ENCODE measurements at places on chromosomes 6 and 20.

GRCh38 chr6:23329086-23329485 is 759.7 kb downstream of the HDGFL1 start:
- DNase-seq = no peak

GRCh38 chr20:48751871-48752270 is 75.9 kb downstream of the PREX1 start:
- DNase-seq = no peak

DNA sequence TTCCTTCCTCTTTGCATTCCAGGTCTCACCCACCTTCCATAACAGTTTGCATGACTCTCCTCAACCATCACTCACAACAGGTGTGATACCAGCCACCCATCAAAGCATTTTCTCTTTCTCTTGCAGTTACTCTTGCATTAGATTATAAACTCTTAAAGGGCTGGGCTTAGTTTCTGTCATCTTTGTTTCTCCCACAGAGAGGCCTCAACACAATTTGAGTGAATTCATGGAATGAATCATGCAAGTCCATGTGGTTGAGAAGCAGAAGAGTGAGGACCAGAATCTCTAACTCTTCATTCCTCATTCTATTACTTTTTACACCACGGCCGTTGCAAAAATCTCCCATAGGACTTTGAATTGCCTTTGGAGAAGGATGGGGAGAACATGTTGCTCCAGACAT is 31.4 kb downstream of the OGFRL1 start:
- no peak for DNase-seq

GRCh38 chr6:99364026-99364425 is 14.6 kb upstream of the FAXC start:
- DNase-seq = no peak

GRCh38 chr6:87671555-87672029 is 30.4 kb downstream of the AKIRIN2 start:
- no peak for DNase-seq

DNA sequence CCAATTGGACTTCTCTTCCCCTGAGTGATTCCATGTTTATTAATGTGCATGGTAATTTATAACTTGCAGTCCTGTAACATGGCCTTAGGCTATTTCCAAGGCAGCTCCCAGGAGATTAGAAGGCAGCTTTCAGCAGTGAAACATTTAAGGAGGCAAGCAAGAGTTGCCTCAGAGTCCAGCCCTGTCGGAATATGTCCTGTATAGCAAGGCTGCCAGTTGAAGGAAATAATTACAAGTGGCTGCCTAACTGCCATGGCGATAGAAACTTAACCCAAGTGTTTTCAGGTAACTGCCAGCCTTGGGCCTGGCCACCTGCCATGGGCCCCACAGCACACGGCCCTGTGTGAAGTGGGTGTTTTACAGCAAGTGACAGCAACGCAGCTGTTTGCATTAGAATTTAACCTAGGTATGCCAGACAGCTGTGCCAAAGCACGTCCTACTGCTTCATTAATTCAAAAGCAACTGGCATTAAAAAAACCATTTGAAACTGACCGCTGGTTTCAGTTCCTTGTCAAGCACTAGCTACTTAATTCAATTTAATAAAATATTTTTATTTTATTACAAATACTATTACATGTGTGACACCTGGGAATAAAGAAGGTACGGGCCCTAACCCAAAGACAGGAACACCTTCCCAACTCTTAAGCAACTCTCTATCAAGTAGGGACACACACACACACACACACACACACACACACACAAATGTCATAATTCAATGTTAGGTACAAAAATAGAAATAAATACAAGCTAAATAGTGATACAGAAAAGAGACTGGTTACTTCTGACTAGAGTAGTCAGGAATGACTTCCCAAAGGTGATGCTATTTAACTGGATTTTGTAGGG is 151.8 kb upstream of the HEY2 start:
- DNase-seq = no peak

GRCh38 chr6:152189736-152190135 is 382.3 kb downstream of the ESR1 start:
- no peak for DNase-seq

DNA sequence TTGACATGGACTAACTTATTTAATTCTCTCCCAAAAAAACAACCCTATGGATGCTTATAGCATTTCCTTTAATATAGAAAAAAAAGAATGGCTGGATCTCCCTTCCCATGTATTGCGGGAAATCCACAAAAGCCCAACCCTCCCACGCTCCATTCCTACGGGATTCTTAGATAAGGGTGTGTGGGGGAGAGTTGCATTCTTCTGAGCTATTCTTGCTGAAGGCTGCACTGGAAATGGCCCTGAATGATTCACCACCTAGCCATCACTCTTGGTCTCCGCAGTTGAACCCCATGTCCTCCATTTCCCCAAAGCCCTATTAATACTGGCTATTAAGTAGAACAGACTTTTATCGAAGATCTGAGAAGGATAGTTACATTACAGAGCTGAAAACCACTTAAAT is 41.9 kb upstream of the ADGRF5 start:
- no peak for DNase-seq

DNA sequence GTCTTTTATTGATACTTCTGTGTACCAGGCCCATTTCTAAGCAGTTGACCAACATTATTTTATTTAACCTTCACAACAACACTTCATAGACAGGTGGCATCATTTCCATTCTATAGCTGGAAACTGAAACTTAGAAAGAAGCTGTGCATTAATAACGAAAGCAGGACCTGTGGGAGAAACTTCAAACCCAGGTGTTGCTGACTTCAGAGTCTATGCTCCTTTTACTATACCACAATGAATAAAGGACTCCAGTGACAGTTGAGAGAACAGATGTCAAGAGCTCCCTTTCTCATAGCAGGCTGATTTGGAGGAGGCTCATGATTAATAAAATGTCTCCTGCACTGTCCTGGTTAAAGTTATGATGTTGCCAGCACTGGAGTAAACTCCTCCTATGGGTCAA is 56.6 kb upstream of the POU3F2 start:
- no peak for DNase-seq

DNA sequence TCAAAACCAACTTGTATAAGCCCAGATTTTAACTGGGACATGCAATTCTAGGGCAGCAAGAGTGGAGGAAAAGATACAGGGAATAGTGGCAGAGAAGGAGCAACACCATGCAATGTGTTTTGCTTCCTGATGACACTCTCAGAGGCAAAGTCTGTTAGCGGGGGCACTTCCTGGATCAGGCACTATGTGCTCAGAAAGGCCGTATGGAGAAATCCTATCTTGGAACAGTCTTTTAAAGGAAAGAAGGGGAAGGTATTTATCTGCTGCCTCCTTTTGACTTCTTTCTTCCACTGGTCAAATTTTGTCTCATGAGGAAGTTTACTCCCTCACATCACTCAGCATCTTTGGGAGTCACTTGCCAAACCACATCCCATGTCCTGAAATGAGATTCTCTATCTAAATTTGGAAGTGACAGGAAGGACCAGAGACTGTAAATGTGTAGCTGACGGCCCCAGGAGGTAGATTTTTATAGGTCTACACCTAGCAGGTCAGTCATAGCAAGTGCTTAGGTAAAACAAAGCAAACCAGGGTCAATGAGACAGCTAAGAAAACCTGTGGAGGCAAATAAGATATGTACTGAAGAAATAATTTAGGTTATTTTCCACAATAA is 91.7 kb upstream of the ELOVL5 start:
- no peak for DNase-seq

DNA sequence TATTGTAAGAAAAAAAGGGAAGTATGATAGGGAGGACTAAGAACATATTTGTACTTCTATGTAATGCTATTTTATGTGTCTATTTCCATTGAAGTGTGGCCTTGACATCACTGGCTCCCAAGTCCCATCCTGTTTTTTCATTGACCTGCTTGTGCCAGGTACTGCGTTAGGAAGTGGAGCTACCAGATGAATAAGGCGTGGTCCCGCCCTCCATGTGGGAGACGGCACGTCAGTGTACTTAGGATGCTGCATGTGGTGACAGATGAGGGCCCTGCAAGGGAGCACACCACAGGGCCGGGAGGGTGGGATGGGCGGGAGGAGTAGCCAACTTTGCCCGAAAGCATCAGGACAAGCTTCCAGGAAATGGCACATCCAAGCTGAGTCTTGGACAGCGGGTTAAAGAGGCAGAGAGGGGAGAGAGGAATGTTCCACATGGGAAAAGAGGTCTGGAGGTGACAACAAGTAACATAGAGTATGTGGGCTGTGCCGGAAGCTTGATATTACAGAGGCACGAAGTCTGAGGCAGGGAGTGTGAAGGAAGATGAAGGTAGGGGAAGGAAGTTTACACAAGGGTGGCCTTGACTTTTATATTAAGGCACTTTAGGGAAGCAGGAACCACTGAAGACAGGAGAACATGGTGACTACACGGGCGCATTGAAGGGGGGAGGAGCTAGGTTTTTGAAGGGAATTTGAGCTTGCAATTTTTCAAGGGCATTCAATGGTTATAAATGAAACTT is 140.6 kb downstream of the MTHFD1L start:
- no peak for DNase-seq

GRCh38 chr20:59161721-59162120 is 1.9 kb upstream of the ZNF831 start:
- no peak for DNase-seq

DNA sequence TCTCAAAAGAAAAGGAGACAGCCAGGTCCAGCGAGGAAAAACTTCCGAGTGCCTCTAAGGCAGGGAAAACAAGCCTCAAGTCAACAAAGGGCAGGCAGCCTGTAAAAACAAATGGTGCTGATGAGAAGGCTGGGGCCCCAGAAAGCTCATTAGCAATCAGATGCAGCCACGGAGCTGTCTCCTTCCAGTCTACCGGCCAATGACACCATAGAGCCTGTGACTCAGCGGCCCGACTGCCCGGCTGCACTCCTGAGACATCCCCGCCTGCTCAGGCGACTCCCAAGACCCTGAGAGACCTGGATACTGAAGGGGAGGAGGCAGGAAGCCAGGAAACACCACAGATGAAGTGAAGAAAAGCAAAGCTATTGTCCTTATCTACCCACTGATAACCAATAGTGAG is 120.1 kb upstream of the HDDC2 start:
- no peak for DNase-seq

- no peak for DNase-seq
Observed at GRCh38 chr6:167221400-167222201, 63.8 kb upstream of the GPR31 start.

DNA sequence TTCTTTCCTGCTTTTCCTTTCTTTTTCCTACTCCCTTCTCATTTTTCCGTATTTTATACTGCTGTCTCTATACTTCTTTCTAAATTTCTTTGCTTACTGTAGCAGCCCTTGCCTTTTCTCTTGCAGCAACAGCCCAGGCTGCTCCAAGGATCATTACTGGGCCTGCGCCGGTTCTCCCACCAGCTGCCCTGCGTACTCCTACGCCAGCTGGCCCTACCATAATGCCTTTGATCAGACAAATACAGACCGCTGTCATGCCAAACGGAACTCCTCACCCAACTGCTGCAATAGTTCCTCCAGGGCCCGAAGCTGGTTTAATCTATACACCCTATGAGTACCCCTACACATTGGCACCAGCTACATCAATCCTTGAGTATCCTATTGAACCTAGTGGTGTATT is 148.8 kb downstream of the QKI start:
- no peak for DNase-seq

- no peak for DNase-seq
Observed at GRCh38 chr6:134674562-134674961, 275.3 kb downstream of the ALDH8A1 start.

- DNase-seq = peak; percentile 4
Observed at GRCh38 chr20:56957737-56958553, 308.5 kb downstream of the BMP7 start.

- no peak for DNase-seq
Observed at GRCh38 chr6:158043586-158044524, 62.2 kb downstream of the SYNJ2 start.

- no peak for DNase-seq
Observed at GRCh38 chr6:139129284-139129683, 5.6 kb upstream of the HECA start.

GRCh38 chr20:51276296-51276695 is 253.4 kb upstream of the KCNG1 start:
- DNase-seq = no peak

- peak; percentile 46 for DNase-seq
Observed at GRCh38 chr6:42820512-42821340, 38.9 kb downstream of the BICRAL start.

DNA sequence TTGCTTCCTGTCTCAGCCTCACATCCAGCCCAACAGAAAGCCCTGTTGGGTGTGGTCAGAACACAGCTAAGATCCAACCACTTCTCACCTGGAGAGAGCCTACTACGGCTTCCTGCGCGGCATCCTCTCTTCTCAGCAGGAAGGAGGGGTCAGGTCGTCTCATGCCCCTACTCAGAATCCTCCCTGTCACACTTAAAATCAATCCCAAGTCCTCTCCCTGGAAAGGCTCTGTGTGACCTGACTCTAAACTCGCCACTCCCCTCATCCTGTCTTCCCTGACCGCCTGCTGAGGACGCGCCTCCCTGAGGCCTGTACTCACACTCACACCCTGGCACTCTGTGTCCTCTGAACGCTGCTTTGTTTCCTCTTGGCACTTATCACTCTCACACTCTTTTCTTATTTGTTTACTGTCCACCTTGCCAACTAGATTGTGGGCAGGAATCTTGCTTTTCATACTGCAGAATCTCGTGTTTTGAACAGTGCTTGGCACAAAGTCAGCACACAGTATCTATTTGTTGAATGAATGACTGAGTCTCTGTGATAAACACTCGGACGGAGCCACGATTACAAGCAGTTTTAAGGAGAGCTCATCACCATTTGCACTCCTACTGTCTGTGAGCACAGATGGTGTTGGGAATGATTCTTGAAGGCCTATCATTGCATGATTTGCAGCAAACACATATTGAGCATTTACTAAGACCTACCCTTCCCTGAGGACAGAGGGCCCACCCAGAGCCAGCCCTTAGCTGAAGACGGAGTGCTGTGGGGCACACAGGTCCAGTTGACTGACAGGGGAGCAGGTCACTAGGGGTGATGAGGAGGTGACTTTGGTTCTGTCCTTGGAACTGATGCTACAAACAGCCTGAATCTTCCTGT is 18.7 kb downstream of the RAB5IF start:
- DNase-seq = no peak

DNA sequence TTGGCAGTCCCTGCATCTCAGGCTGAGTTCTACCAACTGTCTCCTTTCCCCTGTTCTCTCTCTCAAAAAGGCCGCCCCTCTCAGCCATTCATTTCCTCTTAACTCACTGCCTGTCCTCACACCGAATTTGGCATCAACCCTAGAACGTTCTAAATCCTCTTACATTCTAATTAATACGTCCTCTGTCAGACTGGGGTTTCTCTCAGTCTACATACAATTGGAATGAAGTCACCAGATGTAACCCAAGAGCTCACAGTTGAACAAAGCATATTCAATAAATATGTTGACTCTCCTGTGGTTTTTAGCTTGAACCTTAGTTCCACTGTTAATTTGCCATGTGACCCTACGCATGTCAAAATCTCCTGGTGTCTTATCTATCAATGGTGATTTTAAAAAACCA is 269.6 kb downstream of the CLIC5 start:
- no peak for DNase-seq

GRCh38 chr20:33552519-33552918 is 62.6 kb downstream of the CBFA2T2 start:
- no peak for DNase-seq

DNA sequence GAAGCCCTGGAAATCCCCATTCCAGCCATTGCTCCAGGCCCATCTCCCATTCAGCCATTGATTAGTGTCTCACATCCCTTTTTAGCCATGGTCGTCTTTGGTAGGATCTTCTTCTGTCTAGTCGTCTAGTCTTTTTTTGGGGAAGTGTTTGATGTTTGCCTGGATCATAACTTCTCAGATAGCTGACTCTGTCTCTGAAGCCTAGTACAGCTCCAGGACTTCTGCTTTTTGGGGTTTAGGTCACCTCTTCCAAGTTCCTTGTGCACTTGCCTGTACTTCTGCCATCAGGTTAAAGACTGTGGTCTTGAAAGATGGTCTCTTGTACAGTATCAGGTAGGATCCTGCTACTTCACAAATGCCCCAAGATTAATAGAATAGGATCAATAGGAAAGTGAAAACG is 553.5 kb downstream of the PKHD1 start:
- no peak for DNase-seq
